Panc1 (cell line): ENCODE measurements at places on chromosomes 3 and 15.

DNA sequence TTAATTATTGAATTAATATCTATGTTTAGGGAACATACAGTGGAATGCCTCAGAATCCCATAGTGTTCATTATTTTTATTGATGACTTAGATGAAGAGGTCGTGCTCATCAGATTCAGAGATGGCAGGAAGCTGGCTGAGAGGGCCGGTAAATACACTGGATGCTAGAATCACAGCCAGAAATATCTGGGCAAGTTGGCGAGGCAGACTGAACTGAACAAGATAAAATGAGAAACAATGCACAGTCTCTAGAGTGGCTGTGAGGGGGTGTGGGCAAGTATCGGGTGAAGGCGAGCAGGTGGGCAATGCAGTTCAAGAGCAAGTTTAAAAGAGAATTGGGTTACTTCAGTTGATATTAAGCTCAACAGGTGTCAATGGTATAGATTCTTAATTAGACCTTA is 5.9 kb downstream of the DGKG start:
- no peak for DNase-seq

DNA sequence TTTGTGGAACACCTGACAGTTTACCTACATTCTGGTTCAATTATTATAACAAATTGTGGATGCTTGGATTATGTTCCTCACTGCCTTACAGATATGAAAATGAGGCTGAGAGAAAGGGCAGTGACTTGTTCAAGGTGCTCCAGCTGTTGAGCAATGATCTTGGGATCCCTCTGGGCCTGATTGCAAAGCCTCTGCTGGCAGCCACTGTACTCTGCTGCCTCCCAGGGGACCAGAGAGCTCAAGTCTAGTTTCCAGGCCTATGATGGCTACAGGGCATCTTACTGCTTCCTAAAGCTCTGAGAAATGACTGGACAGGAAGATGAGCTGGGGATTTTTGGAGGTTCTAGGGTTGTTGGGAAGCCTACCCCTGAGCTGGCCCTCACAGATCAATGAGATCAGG is 2.3 kb upstream of the SHC4 start:
- no peak for DNase-seq

- DNase-seq: no peak
Observed at GRCh38 chr3:46400846-46401245, 6.0 kb downstream of the CCR5AS start.

DNA sequence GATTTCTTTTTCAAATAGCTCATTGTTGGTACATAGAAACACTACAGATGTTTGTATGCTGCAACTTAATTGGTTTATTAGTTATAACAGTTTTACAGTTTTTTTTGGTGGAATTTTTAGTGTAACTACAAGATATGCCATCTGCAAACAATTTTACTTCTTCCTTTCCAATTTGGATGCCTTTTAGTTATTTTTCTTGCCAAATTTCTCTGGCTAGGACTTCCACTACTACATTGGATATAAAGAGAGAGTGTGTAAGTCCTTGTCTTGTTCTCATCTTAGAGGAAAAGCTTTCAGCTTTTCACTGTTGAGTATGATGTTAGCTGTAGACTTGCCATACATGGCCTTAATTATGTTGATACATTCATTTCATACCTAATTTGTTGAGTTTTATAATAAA is 143.6 kb upstream of the EOMES start:
- no peak for DNase-seq

DNA sequence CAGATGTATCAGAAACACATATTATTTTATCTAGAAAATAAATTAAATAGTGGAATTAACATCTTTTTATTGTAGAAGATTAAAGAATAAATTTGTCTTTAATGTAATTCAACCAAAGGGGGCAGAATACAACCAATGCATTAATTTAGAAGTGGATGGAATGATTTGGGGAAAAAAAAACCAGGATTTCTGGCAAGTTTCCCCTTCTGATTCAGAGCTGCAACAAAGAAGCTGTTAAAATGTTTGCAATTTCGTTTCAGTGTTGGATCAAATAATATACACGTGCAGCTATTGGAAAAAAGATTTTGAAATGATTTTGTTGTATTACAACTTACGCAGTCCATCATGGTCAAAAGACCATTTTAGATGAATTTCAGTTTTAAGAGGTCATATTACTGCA is 71.6 kb upstream of the ZNF280D start:
- no peak for DNase-seq

GRCh38 chr3:71653414-71653807 is 69.9 kb upstream of the FOXP1 start:
- DNase-seq: no peak

DNA sequence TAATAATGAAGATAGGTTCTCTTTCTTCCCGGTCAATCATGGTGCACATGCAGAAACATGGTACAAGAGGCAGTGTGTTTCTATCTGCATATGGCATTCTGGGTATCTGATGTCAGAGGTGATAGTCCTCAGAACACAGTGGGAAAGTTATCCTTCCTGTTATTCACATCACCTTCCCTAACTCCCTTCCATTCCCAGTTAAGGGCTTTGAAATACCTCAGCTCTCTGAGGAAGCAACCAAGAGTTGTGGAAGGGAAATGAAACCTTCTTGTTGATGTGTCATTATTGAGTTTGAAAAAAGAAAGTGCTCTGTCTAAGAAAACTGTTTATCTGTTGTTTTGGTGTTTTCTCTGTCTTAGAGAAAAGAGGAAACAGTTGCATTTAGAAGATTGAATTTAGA is 21.9 kb upstream of the P2RY13 start:
- DNase-seq: no peak

- DNase-seq: no peak
Observed at GRCh38 chr3:165624761-165625160, 212.5 kb downstream of the BCHE start.

DNA sequence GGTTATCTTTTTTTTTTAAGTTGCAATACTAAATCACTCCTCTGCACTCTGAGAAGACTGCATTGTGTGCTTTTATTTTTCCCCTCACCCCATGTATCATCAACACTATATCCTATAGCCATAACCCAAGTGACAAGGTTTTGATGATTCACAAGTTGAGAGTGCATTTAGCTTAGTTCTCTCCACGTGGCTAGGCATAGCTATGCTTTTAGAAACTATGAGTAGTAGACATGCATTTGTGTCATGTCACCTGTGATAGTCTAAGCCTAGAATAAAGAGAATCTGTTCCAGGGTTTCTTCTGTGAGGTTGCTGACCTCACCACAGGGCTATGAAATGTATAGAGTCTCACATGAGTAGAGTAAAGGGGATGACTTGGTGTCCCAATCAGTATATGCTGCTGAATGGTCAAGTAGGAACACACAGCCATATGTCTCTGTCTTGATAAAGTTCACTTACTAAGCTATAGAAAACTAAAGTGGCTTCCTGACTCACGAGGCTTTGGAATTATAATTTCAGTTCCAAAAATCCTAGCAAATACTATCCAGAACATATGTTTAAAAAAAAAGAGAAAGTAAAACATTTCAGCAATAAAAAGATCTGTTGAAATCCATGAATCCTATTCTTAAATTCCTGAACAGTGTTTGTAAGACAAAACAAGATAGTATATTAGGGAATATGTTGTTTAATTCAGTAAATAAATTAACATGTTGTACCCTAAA is 206.3 kb downstream of the LSAMP start:
- DNase-seq: no peak

- DNase-seq: no peak
Observed at GRCh38 chr15:30990446-30991254, 778 bp downstream of the MTMR10 start.

- DNase-seq: no peak
Observed at GRCh38 chr3:154225536-154225935, 98.8 kb downstream of the DHX36 start.

GRCh38 chr3:39148435-39149058 is 4.8 kb downstream of the CSRNP1 start:
- DNase-seq: no peak

- DNase-seq: no peak
Observed at GRCh38 chr15:60476713-60477112, 2.2 kb downstream of the ICE2 start.

DNA sequence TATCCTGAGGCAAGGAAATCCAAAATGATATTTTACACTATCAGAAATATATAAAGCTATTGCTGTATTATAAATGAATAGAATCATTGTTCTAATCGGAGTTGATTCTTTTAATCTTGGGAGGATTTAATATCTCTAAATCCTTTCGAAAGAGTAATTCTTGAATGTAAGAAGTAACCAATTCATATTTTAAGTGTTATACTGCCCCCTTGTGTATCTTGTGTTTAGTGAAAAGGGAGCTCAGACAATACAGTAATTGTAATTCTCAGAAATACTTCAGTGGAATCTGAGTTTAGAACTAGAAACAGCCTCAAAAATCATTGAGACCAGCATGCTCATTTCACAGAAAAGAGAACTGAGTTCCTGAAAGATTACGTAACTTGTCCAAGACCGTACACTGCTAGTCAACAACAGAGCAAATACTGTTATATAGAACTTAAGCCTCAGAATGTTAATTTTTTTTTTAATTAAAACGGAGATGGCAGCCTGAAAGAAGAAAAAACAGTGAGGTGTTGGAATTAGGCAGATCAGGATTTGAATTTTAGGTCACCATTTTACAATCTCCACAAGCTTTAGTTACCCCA is 42.9 kb downstream of the PLCH1 start:
- no peak for DNase-seq

DNA sequence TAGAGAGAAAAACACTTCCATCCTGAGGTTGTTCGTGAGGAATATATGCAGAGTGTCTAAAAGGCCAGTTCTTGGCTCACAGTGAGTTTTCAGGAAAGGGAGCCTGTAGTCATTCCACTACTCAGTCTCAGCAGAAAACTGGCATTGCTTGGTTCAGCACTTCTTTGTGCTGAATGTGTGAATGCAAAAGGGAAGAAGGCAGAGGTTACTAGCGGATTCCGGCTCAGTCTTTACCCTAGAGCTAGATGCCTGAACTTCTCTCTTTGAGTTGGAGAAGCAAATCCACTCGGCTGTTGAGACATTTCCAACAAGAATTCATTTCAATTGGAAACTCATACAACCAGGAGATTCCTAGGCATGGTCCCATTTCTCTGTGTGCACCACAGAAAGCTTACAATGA is 23.1 kb upstream of the FRMD4B start:
- DNase-seq: no peak

GRCh38 chr15:62742409-62743171 is 300.0 kb upstream of the TPM1 start:
- peak; percentile 59 for DNase-seq

GRCh38 chr3:183527428-183528379 is 27.8 kb downstream of the KLHL6 start:
- DNase-seq: no peak

GRCh38 chr3:36903119-36903882 is 41.6 kb downstream of the TRANK1 start:
- DNase-seq: no peak

- no peak for DNase-seq
Observed at GRCh38 chr3:55796533-55796932, 309.4 kb upstream of the WNT5A start.

DNA sequence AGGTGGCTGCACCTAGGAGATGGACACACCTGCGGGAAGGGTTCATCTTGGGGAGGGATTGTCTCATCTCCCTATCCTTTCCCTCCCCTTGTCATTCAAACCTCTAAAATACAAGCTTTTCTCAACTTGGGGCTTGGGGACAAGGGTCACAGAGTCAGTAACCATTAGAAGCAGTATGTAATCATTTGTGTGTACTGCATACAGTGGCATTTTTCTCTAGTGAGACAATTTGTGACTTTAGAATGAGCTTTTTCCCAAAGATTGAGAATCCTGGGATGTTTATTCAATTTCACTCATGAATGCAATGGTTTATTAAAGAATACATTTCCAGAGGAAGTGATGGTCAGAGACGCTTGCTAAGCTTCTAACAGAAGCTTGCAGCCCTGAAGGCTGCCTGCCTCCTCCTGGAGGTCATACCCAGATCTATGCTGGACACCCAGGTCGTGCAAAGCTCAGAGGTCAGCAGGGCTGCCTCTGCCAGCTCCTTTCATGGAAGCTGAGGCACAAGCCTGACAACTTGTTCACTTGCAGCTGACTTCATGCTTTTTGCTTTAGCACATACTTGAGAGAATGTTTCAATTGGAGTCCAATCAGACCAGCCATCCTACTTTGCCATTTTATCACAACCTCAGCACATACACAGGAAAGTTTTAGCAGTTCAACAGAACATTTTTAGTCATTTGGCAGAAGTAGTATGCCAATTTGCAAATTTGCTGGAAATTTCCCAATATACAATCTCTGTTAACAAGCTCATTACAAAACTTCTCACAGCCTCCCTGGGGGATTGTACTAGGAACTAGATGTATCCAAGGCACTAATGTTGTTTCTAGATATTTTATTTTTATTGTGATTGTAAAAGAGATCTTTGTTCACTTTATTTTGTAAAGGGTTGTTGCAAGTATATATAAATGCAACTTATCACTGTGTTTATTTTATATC is 25.6 kb upstream of the ALDH1L1 start:
- DNase-seq: no peak

DNA sequence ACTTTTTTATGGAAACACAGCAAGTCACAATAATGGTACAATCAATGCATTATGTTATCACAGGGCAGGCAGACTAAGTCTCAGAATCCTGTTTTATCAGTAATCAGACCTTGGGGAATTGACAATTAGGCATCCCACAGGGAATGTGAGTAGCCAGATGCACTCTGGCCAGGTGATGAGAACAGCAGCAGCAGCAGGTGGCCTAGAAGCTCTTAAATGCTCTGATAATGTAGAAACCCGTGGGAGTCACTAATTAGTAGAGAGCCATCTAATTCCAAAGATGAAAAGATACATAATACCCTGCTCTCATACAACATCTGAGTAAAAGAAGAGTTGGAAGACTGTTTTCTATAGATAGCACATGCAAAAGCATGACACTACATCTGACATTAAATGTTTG is 12.6 kb downstream of the CEP152 start:
- no peak for DNase-seq
